NCI-H1436 (cell line): ENCODE measurements at places on chromosomes 2 and 18.

- no peak for DNase-seq
Measured at GRCh38 chr2:127577503-127577902, 42.0 kb downstream of the MYO7B start.

DNA sequence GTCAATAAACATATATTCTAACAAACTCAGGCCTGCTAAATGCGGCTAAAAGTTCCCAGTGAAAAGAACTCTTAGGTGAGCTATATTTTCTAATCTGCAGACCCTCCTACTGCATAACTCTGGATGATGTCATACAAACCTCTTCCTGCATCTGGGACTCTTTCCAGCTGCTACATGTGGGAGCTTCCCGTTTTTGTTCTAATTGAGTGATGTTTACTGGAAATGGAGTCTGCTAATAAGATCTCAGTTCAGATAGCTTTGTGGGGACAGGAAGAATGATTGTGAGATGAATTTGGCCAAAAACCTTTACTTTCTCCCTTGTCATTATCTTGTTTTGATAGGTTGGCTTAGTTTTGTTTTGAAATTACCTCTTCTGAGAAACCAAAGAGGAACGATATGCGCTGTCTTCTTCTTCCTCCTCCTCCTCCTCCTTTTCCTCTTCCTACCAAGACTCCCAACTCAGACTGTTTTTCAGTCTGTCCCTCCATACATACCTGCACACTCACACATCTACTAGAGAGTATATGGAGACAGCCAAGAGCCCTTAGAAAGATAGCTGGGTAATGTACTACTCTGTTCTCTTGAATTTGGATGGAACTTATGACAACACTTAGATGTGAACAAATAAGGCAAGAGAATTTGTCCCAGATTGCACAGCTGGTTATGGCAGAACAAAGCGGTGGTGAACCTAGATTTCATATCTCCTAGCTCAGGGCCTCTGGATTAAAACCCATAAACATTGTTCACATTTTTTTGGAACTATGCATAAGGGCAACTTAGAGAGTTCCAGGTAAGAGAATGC lies 39.8 kb upstream of the AAK1 start:
- DNase-seq, result no peak

DNA sequence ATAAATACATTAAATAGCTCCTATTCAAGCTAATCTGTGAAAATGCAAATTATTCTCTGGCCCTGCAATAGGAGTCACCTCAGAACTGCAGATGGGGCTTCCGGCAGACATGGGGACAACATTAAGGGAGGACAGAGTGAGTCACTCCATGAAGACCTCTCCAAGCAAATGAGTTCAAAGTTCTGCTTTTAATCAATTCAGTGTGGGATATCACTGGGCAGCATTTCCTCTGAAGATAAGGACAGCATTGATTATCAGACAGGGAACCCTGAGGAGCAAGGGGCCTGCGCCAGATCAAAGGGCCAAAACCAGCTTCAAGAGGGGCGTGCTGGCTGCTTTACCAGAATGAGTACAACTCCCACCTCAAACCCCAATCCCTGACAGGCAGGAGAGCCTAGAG lies 356.9 kb upstream of the KLHL29 start:
- no peak for DNase-seq

- DNase-seq, result no peak
Measured at GRCh38 chr2:71618327-71619113, 165.2 kb downstream of the DYSF start.

DNA sequence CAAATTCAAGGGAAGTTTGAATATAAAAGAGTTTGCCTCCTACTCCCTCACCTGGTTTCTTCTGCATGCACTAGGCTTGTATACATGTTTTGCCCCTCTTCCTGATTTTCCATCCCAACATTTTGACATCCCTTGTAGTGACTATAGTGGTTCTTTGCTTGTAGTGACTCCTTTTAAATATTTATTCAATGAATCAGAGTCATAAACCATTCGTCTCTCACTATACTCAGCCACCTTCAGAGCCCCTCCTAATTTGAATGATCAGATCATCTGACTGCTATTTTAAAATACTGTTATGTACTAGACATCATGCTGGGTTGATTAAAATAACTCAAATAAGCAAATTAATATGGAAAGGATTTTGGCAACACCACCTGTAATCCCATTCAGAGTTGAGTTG lies 492.1 kb upstream of the PIK3C3 start:
- no peak for DNase-seq

DNA sequence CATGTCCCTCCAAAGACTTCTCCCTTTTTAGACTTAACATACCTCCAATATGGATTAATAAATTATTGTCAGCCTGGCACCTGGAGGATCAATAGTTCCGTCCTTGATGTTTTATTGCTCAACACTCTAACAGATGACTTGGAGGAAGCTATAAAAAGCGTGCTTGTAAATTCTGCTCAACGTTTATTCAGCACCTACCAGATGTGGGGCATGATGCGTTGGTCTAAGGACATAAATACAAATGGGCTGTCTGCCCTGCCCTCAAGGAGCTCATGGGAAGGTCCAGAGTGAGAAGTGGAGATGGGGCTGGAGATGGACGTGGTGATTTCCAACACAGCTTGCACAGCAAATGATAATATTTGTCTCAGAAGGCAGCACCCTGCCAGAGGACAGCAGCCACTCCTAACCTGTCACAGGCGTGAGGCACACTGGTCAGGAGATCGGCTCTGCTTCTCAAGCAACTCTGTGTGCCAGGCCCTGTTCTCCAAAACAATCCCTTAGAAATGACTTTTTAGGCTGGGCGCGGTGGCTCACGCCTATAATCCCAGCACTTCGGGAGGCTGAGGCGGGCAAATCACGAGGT lies 25.5 kb upstream of the ZCCHC2 start:
- DNase-seq, result no peak
